Central memory CD8-positive, alpha-beta T cell (primary cell): ENCODE measurements at places on chromosomes 7 and 10.

DNA sequence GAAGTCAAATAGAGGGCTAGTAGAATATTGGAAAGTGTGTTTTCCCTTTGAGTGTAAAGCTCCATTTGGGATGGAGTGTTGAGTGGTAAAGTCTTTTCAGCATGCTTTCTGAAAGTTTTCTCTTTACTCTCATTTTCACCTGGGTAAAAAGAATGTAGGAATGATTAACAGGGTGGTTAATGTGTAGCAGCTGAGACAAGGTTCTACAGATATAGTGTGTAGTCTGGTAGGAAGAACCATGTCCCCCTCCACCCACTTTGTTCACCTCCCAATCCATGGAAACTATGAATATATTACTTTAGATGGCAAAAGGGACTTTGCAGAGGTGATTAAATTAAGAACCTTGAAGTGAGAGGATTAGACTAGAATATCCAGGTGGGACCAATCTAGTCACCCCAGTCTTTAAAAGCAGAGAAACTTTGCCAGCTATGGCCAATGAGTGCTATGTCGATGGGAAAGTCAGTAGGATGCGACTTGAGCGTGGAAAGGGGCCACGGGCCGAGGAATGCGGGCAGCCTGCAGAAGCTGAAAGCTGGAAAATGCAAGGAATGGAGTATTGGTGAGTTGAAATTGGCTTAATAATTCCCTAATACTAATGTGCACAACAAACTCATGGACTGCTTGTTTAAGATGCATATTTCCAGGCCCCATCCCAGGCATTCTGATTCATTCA is 166.3 kb upstream of the AHR start:
- no peak for DNase-seq

GRCh38 chr10:109723305-109723704 is 200.0 kb downstream of the XPNPEP1 start:
- no peak for DNase-seq

- DNase-seq, result no peak
Measured at GRCh38 chr10:126696684-126697083, 26.2 kb upstream of the C10orf90 start.

DNA sequence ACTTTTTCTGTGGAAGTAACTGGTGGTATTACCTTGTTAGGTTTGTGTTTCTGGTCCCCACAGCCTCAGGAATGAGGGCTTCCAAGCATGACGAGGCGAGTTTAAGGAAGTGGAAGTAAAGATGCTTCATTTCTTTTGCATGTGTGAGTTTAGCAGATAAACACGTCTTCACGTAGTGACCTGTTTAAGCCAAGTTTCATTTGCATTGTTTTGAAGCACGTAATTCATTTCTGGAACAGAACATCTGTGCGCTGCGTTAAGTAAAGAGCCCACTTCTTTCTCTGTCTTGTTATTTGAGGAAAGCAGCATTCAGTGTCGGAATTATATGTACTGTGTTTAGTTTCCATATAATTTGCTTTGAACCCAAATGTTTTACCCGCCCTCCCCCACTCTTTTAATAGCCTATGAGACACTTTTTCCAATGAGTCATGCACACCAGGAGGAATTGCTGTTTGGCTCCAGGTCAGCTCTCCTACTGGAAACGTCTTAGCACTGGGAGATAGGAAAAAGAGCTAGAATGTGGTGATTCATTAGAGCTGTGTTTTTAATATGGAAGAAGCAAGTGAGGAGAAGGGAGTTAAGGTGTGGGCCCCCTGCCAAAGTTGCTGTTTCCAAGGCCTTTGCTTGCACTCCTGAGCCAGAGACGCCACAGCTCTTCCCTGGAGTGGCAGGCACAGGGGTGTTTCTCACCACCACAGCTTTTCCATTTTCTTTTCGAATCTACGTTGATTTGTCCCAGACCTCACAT is 36.7 kb downstream of the BTBD16 start:
- DNase-seq, result no peak

- DNase-seq, result no peak
Measured at GRCh38 chr7:107961405-107961804, 41.6 kb downstream of the LAMB1 start.

DNA sequence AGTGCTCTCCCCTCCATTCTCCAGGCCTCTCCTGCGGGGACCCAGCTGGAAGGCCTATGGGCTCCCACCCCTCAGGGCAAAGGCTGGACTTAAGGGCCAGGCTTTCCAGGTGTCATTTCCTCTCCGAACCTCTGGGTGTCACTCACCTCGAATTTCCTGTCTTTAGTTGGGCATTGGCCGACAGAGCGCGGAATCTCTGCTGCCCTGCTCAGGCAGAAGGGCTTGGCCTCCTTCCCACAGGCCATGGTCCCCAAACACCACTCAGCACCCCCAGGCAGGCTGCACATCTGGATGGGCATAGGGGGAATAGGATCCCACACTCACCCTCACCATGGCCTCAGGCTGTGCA is 212.9 kb downstream of the CCSER2 start:
- DNase-seq, result no peak

GRCh38 chr10:95837783-95838182 is 70.0 kb upstream of the CC2D2B start:
- DNase-seq, result no peak

GRCh38 chr10:2026936-2027335 is 289.6 kb upstream of the ADARB2 start:
- no peak for DNase-seq

GRCh38 chr10:101027106-101027720 is 3.7 kb downstream of the PDZD7 start:
- DNase-seq, result no peak

DNA sequence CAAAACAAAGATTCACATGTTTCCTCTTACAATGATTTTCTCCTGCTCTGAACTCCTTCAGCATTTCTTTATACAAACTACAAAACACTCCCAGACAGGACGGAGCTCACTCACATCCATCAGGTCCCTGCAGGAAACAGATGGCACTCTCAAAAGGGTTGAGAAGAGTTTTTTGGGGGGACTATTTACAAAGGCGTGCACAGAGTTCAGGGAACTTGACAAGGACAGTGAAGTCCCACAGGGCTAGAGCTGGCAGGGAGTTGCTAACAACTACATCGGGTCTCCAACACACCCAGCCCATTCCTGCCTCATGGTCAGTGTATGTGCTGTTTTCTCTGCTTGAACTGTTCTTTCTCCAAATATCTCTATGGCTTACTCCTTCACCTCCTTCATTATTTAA is 24.7 kb upstream of the YAE1 start:
- no peak for DNase-seq

GRCh38 chr7:98334081-98334480 is 52.6 kb downstream of the BRI3 start:
- DNase-seq, result no peak

- DNase-seq, result no peak
Measured at GRCh38 chr10:60849740-60850139, 71.5 kb downstream of the CDK1 start.

DNA sequence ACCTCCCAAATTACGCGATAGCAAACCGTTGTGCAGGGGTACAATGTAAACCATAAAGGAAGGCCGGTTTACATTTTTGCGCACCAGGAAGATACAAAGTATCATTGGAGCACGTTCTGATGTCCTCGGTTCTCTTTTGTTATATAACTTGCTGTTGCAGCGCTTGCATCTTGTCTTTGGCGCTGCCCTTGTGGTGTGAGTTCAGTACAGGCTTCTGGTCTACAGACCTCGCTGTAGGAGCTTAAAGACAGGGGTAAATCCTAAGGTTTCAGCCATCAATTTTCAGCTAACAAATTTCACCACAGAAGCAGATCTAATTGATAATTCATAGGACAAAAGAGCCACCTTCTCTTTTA is 1.5 kb upstream of the MKX start:
- DNase-seq, result no peak

DNA sequence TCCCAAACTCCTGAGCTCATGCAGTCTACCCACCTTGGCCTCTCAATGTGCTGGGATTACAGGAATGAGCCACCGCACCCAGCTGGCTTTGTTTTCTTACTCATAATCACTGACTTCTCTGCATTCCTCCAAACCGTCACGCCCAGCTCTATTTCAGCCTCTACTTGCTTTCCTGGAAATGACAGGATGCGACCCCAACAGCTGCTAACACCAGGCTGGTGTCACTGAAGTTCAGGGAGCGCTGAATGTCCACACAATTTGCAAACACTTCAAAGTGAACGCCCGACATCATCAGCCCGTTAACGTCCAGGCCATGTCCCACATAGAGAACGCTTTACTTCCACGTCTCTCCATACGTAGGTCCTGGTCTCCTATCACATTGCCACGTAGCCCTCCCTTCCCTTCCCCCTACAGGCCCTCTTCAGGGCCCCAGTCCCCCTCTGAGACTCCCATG is 12.8 kb upstream of the PROSER2 start:
- DNase-seq, result no peak

DNA sequence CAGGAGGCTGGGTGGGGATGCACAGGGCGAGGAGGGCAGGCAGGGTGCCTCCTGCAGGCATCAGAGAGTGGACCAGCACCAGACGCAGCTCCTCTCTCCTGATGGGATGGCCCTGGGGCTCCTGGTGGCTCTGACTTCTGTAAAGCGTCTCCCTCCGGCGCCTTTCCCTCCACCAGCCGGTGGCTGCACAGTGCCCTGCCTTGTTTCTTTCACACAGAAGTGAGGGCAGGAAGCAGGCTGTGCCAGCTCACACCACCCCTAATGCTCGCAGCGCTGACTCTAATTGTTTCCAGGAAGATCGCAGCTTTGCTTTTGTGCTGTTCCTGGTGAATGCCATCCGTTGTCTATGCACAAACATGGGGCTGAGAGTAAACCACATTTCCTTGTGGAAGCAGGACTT is 152.3 kb upstream of the LANCL2 start:
- no peak for DNase-seq

GRCh38 chr7:72793791-72794190 is 34.2 kb downstream of the TYW1B start:
- DNase-seq, result no peak

GRCh38 chr10:61902445-61903220 is 1.1 kb downstream of the ARID5B start:
- DNase-seq, result peak; percentile 36

- no peak for DNase-seq
Measured at GRCh38 chr7:55046582-55047342, 27.9 kb downstream of the EGFR start.

GRCh38 chr7:150848561-150849115 is 3.7 kb upstream of the AOC1 start:
- no peak for DNase-seq

GRCh38 chr10:103933557-103934121 is 15.7 kb upstream of the STN1 start:
- no peak for DNase-seq

DNA sequence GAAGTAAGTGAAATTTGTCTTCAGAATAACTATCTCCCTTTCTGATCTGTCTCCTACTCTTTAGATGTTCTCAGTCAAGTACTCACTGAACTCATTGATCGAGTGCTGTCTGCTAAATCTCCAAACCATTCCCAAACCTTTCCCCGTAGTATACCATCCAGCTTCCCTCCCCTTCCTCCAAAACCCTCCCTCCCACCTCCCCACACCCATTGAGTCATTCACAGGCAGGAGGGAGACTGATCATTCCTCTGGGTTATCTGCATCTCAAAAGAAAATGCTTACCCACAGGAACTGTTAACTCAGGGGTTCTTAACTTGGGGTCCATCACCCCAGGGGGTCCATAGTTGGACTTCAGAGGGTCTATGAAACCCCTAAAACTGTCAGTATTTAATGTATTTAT is 37.4 kb downstream of the GOT1 start:
- DNase-seq, result no peak

- no peak for DNase-seq
Measured at GRCh38 chr7:128065872-128066271, 34.6 kb upstream of the LRRC4 start.

- DNase-seq, result no peak
Measured at GRCh38 chr10:106780632-106781031, 383.9 kb downstream of the SORCS1 start.

DNA sequence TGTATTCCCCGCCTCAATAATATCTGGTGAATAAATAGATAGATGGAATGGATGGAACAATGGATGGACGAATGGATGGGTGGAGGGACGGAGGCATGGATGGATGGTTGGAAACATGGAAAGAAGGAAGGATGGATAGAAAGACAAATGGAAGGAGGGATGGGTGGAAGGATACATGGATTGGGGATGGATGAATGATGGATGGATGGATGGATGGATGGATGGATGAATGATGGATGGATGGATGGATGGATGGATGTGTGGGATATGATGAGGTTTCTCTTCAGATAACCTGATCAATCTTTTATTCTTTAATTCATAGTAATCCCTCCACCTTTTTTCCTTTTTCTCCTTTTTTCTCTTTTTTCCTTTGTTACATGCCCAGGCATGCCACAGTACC is 3.0 kb upstream of the AKR1B15 start:
- no peak for DNase-seq

- no peak for DNase-seq
Measured at GRCh38 chr7:84705079-84705478, 481.8 kb downstream of the SEMA3D start.
